Colonic mucosa (tissue), 4 donors: ENCODE measurements at places on chromosomes 13 and 19. TPM values are rescaled to one million over a fixed set of nuclear protein-coding genes. Genes with fewer than 3 reads are reported as not detected.

DNA sequence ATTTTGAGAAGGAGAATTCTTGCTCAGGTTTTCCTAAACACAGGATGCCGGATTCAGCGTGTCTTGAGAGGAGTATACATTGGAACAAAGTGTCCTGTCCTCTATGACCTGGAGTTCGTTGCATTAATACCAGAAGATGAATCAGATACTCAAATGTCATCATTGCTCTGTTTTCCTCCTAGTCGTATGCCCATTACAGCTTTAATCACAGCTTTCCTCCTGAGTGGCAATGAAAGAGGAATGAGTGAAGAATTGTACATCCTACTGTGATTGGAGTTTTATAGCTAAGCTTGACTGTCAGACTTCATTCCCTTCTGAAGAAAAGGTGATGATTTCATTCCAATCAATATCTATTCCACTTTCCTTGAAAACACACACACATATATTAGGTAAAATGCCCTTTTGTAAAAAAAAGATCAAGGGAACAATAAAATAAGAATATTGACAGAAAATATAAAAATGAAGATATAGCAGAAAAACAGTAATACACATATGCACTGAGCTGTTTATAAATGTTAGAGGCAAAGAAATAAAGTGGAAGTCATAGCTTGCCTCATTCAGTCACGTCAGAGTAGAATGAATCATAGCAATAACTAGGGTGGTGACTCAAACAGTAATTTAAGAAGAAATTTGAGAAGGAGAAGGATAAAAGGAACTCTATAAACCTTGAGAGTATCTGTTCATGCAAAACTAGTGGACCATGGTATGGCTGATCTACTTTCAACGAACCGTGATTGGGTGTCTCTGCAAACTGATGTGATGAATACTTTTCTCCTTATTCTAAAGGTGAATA, 501.5 kb downstream of the SUCLA2 start:
- H3K27ac ChIP-seq, result no peak overlapping the region
- no peak overlapping the region for H3K4me3 ChIP-seq
- no peaks in the 10 kb centered on the region for H3K36me3 ChIP-seq
- DNase-seq, result no peak
- no peaks in the 10 kb centered on the region for H3K4me1 ChIP-seq

GRCh38 chr19:5651361-5651760, 28.5 kb downstream of the SAFB start:
- H3K4me1 ChIP-seq, result no peaks in the 10 kb centered on the region
- H3K27me3 ChIP-seq, result no peaks in the 10 kb centered on the region
- no peak overlapping the region for H3K27ac ChIP-seq
- H3K4me3 ChIP-seq, result no peak overlapping the region
- H3K36me3 ChIP-seq, result peaks cover 19% of the 10 kb centered on the region
- no peak for DNase-seq

DNA sequence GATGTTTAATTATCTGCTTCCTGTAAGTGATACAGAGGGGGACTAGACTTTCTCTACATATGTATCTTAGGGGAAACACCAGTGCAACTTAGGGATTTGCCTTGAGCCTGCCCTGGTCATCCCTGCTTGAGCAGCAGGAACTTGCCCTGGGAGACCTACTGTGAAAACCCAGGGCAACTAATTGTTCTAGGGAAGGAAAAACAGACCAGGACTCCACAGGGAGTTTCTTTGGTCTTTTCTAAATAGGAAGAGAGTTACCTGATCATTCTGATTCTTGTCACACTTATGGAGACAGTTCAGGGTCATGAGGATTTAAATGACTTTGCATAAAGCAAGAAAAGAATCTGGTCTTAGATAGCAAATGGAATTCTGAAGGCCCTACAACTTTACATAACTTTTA, 89.1 kb downstream of the WASF3 start:
- H3K4me3 ChIP-seq, result no peak overlapping the region
- DNase-seq, result no peak
- H3K27me3 ChIP-seq, result no peaks in the 10 kb centered on the region
- no peaks in the 10 kb centered on the region for H3K4me1 ChIP-seq

The PALM gene
- total RNA-seq, result 13.5 TPM

The MCEMP1 gene
- 0.20 TPM for total RNA-seq
